Esophagus muscularis mucosa (tissue), 4 donors: ENCODE measurements at places on chromosomes 6 and 20. TPM values are rescaled to one million over a fixed set of nuclear protein-coding genes. Genes with fewer than 3 reads are reported as not detected.

DNA sequence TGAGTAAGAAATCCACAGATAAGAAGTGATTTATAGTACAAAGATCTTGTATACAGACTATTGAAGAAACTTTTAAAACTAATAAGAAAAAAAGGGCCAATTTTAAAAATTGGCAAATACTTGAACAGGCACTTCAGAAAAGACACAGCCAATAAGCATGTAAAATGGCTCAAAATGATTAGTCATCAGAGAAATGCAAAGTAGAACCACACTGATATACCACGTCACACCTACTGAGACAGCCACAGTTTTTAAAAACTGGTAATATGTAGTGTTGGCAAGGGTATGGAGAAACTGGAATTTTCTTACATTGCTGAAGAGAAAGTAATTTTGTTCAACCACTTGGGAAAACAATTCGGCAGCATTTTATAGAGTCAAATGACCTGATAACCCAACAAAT is 488.9 kb upstream of the HTR1E start:
- no peaks in the 10 kb centered on the region for H3K36me3 ChIP-seq
- no peak for DNase-seq
- H3K4me1 ChIP-seq = no peaks in the 10 kb centered on the region
- no peaks in the 10 kb centered on the region for H3K27me3 ChIP-seq
- H3K27ac ChIP-seq = no peak overlapping the region
- no peak overlapping the region for H3K4me3 ChIP-seq

DNA sequence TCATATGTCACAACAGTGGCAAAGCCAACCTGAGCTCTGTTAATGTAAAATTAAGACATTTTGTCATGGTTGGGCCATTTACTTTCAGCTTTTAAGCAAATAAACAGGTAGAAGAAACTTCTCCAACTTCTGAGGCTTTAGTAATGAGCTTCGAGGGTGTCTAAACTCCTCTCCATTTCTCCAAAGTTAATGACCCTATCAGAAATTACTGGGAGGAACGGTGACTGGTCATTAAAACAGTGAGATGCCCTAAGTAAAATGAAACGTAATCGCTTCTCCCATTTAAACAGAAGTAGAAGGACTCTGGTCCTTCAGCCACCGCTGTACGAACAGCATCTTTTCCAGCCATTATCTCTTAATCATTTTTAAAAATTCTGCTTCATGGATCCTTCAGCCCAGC is 986.9 kb upstream of the MANEA start:
- H3K27me3 ChIP-seq = no peaks in the 10 kb centered on the region
- no peaks in the 10 kb centered on the region for H3K4me1 ChIP-seq
- H3K4me3 ChIP-seq = no peak overlapping the region
- no peak overlapping the region for H3K27ac ChIP-seq

DNA sequence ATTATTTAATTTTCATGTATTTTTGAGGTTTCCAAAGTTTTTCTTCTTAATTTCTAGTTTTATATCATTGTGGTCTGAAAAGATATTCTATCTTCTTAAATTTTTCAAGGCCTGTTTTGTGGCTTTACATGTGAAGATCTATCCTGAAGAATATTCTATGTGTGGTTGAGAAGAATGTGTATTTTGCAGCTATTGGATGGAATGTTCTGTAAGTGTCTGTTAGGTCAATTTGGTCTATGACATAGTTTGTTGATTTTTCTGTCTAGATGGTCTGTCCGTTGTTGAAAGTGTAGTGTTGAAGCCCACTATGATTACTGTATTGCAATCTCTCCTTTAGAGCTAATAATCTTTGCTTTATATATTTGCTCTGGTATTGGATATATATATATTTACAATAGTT is 125.7 kb downstream of the CRYBG1 start:
- no peak for DNase-seq
- no peak overlapping the region for H3K4me3 ChIP-seq
- H3K4me1 ChIP-seq = no peaks in the 10 kb centered on the region
- no peaks in the 10 kb centered on the region for H3K36me3 ChIP-seq

DNA sequence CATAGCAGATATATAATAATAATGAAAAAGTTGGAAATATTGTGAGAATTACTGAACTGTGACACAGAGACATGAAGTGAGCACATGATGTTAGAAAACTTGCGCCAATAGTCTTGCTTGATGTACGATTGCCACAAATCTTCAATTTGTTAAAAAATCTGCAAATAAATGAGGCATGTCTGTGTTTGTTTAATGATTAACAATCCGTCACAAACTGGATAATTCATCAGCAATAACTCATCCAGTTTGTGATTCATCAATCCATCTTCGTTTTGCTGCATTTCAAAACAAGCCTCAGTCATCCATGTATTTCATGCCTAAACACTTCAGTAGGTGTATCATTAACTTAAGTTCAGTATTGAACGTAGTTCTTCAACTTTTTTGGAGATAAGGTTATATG is 25.5 kb upstream of the SMIM26 start:
- H3K4me1 ChIP-seq = no peaks in the 10 kb centered on the region
- no peak overlapping the region for H3K27ac ChIP-seq
- H3K36me3 ChIP-seq = peaks cover 37% of the 10 kb centered on the region

- H3K4me1 ChIP-seq = no peaks in the 10 kb centered on the region
- H3K36me3 ChIP-seq = no peaks in the 10 kb centered on the region
- no peak overlapping the region for H3K4me3 ChIP-seq
- no peaks in the 10 kb centered on the region for H3K27me3 ChIP-seq
Measured at GRCh38 chr6:24195836-24196597, 70.0 kb downstream of the NRSN1 start.

DNA sequence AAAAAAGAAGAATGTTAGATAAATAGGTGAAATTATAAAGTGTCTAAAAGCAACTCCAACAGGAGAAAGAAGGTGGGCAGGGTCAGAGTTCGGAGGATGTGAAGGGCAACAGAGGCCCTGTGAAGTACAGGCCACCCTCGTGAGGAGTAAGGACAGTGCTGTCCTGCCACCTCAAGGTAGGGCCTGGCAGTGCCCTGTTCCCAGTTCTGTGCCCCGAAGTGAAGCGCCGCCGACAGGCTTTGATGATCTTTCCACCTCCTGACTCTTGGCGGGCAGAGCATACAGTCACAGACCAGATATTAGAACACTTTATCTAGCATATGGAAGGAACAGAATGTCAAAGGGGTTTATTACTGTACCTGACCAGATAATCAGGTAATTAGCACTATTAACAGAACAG is 75.8 kb downstream of the GJA10 start:
- peaks cover 8% of the 10 kb centered on the region for H3K4me1 ChIP-seq
- no peak overlapping the region for H3K27ac ChIP-seq

DNA sequence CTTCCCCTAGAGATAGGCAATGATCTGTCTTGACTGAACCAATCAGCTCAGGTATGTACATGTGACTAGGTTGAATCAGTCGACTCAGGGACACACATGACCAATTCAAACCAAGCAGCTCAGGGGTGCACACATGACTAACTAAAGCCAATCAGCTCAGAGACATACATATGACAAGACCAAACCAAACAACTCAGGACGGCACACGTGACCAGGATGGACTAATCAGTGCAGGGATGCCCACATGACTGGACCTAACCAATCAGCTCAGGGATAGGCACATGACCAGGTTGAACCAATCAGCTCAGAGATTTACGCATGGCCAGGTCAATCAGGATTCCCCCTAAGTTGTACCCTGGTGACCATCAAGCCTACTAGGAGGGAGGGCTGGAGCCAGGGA is 310.3 kb downstream of the CDH26 start:
- no peaks in the 10 kb centered on the region for H3K27me3 ChIP-seq
- H3K4me3 ChIP-seq = no peak overlapping the region
- no peak overlapping the region for H3K27ac ChIP-seq
- no peaks in the 10 kb centered on the region for H3K36me3 ChIP-seq
- no peaks in the 10 kb centered on the region for H3K4me1 ChIP-seq

DNA sequence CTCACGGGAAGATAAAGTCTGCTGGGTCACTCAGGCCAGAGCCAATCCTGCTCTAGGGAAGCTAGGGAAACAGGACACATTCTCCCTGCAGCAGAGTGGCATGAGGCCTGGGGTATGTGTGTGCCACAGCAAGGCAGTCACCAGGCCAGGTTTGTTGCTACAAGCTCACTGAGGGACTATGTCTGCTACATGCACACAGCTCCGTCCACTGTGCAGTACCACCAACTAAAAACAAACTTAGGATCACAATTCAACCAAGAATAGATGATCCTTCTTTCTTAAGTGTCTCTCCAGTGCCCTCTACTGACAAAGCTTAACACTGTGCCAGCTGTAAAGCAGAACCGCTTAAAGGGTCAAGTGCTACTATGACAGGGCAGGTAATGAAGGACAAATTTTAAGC is 192.5 kb downstream of the PTPRK start:
- DNase-seq = no peak
- H3K27ac ChIP-seq = no peak overlapping the region
- H3K27me3 ChIP-seq = no peaks in the 10 kb centered on the region
- H3K4me3 ChIP-seq = no peak overlapping the region
- peaks cover 6% of the 10 kb centered on the region for H3K4me1 ChIP-seq

DNA sequence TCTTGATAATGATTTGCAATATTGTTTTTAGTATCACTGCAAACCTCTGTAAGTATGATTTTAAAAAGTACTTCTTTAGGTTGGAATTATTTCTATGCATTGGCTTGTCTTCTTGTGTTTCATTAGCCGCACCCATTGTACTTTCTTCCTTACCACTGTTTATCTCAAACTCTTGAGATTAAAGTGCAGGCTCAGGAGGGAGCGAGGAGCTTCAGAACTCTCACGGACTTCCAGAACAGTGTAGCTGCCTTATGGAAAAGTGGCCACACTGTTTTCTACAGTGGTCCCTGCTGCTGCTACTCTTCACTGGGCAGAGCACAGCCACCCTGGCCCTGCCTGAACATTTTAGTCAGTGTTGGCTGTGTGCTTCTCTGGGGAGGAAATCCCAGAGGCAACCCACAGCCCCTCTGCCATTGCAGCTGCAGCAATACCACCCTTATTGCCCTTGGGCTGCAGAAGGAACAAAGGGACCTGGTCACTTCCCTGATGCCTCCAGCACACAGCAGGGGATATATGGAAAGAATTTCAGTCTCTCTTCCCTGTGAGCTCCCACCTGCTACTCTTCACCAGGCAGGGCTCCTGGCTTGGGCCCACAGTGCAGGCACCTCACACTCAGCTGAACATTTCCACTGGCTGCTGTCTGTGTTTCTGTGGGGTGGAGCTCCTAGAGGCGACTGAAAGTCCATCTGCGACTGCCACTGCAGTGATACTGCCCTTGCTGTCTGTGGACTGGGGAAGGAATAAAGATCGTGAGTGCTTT is 91.7 kb upstream of the MAP3K4 start:
- no peaks in the 10 kb centered on the region for H3K36me3 ChIP-seq
- H3K4me3 ChIP-seq = no peak overlapping the region
- H3K4me1 ChIP-seq = no peaks in the 10 kb centered on the region

GRCh38 chr6:96631248-96631647 is 68.3 kb downstream of the FHL5 start:
- no peak for DNase-seq
- H3K4me3 ChIP-seq = no peak overlapping the region
- no peak overlapping the region for H3K27ac ChIP-seq

DNA sequence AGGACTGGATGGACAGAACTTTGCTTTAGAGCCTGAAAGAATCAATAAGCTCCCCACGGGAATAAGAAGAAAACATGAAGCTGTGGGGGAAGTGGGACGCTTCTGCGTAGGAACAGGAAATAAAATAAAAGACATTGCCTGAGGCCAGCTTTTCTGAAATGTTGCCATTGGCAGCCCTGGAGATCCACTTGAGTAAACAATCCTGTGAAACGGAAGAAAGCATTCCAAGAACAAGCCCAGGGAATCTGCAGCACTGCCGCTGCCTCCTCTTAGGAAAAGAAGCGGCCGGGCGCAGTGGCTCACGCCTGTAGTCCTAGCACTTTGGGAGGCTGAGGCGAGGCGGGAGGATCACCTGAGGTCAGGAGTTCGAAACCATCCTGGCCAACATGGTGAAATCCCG is 182.3 kb upstream of the RALGAPA2 start:
- no peaks in the 10 kb centered on the region for H3K36me3 ChIP-seq
- no peak overlapping the region for H3K27ac ChIP-seq
- H3K27me3 ChIP-seq = no peaks in the 10 kb centered on the region

DNA sequence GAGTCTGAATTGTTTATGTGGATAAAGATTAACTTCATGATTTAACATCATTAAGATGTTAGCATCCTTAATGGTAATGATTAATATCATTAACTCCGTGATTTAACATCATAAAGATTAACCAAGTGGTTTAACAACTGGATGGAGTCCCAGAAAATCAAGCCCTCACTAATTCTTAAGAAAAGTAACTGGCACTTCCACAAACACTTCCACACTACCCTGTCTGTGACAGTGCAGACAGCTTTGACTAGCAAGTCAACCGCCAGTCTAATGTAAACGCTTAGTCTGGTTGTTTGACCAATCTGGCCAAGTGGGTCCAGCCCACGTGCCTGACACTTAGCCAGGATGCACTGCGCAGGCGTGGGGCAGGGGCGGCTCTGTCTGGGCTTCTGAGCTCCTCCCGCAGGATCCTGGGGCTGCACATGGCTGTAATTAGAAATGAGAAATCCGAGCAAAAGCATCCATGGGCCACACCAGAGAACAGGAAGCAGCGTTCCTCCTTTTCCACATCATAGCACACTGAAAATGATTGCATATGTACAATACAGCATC is 424.2 kb downstream of the FOXA2 start:
- H3K27me3 ChIP-seq = peaks cover 3% of the 10 kb centered on the region
- H3K4me1 ChIP-seq = no peaks in the 10 kb centered on the region

Gene SEL1L2
- not detected for total RNA-seq

Gene TREML2
- not detected for total RNA-seq

Gene STX11
- total RNA-seq = 3.3 TPM

Gene SLC22A16
- 0.50 TPM for total RNA-seq

Gene HCRTR2
- not detected for total RNA-seq
